ENCODE measurements at places on chromosomes 3 and 15. TPM values are rescaled to one million over a fixed set of nuclear protein-coding genes. Genes with fewer than 3 reads are reported as not detected.

Gene SOX14
- 0.92 TPM for polyA plus RNA-seq

Gene GNAT1
- polyA plus RNA-seq = 0.72 TPM

Gene PP2D1
- polyA plus RNA-seq = 0.44 TPM

Gene SSUH2
- polyA plus RNA-seq = 1.6 TPM

Gene CLDN18
- polyA plus RNA-seq = 1.3 TPM

Gene GPR62
- 2.5 TPM for polyA plus RNA-seq

Gene PLIN1
- 1.1 TPM for polyA plus RNA-seq

Gene MYO5C
- polyA plus RNA-seq = 6.2 TPM

Gene LTK
- polyA plus RNA-seq = 0.66 TPM

Gene MASP1
- polyA plus RNA-seq = 43.8 TPM

Gene TMC3
- polyA plus RNA-seq = 1.5 TPM

Gene CFAP44
- 22.2 TPM for polyA plus RNA-seq

Gene OXTR
- polyA plus RNA-seq = 5.1 TPM

Gene CHL1
- 110 TPM for polyA plus RNA-seq

Gene ERICH6
- polyA plus RNA-seq = 0.93 TPM

Gene FETUB
- 0.11 TPM for polyA plus RNA-seq

Gene TJP1
- polyA plus RNA-seq = 95.2 TPM

Gene CYP1A1
- 1.2 TPM for polyA plus RNA-seq

Gene NSUN3
- polyA plus RNA-seq = 8.5 TPM

Gene MST1R
- polyA plus RNA-seq = 2.5 TPM

Gene CFAP100
- 14.6 TPM for polyA plus RNA-seq

Gene NGLY1
- 41.9 TPM for polyA plus RNA-seq

Gene GOLGA6A
- polyA plus RNA-seq = not detected

Gene KBTBD13
- polyA plus RNA-seq = not detected

Gene LYSMD2
- polyA plus RNA-seq = 23.5 TPM

Gene CFAP20DC
- polyA plus RNA-seq = 1.6 TPM

Data from spinal cord (tissue), 10 donors.